ENCODE measurements at places on chromosomes 6 and 20. TPM values are rescaled to one million over a fixed set of nuclear protein-coding genes. Genes with fewer than 3 reads are reported as not detected.

OR14J1 gene
- 0.11 TPM for polyA plus RNA-seq

TXLNB gene
- polyA plus RNA-seq, result 134 TPM

FGD2 gene
- 3.0 TPM for polyA plus RNA-seq

LSM14B gene
- polyA plus RNA-seq, result 66.8 TPM

LKAAEAR1 gene
- 0.21 TPM for polyA plus RNA-seq

MYLK4 gene
- polyA plus RNA-seq, result 20.3 TPM

- DNase-seq, result peak; percentile 61
Measured at GRCh38 chr20:58584881-58585752, 66.0 kb upstream of the STX16 start.

DNA sequence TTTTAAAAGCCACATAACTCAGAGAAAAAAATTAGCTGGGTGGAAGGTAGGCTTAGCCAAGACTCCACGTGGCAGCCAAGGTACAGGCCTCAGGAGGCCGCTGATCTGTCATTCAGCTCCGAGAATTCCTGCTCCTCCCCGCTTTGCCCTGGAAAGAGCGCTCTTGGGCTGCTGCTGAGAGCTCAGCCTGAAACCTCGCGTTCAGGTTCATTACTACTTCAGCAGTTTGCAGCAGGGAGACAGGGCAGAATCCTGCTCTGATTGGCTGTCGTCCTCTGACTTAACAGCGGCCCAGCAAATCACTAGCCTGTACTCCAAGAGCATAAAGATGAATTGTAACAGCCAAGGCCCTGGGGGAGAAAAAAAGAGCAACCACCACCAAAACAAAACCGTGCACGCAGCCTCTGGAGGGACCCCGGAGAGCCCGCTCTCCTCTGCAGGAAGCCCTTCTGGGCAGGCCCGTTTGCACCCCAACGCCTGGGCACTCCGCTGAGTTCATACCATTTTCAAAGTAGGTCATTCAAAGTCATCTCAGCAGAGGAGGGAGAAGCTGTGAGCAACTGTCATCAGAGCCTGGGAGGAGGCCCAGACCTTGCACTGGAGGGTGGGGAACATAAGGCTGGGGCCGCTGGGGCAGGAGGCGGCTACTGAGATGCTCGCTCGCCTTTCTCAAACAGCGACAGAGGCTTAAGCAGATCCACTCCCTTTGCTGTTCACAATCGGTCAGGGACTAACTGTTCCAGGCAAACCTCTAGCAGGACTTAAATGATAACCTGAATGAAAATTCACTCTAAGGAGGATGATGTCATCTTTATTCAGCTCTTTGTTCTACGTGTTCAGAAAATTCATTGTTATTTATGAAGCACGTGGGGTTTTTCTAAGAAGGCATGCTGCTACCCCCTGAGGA is 42.3 kb upstream of the ATXN1 start:
- peak; percentile 88 for DNase-seq

DNA sequence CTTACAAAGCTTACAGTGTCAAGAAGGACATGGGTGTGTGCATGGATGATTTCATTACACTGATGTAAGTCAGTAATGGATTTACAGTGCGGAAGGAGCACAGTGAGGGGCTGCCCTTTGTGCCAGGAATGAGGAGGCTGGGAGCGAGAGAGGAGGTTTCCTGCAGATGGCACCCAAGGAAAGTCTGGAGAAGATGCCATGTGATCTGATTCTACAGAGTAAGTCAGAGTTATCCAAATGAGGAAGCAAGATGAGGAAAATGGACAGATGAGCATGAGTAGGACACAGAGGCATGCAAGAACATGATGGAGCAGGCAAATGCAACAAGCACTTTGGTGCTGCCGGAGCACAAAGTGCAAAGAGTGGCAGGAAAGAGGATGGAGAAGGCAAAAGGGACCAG is 29.7 kb downstream of the MAP7 start:
- DNase-seq, result no peak

DNA sequence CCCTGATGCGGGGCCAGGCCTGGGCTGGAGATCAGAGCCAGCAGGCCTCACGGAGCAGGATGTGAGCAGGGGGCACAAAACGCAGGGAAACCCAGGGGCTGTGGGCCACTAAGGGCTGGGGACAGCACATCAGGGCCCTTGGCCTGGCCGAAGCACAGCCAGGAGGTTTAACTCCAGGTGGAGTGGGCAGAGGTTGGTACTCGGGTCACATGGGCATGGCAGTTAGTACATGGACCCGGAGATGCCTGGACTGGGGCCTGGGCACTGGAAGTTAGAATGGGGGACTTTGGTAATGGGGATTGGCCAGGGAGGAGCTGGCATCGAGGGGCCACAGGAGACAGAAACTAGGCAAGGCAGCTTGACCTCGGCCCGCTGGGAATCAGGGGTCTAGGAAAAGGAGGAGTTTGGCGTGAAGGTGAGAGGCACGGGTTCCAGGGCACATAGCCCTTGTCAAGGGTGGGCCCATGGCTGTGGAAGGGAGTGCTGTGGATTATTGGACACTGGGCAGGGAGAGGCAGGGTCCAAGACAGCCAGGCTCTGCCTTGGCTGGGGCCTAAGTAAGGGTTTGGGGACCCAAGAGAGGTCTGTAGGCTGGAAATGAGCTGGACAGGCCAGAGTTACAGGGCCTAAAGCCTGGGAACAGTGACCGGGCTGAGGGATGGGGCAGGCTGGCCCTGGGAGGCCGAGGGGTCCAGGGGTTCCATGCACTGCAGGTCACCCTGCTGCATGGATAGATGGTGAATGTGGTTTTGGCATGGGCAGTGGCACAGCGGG is 41.6 kb upstream of the CD93 start:
- no peak for DNase-seq

GRCh38 chr6:140809694-140810101 is 1323.0 kb upstream of the GJE1 start:
- DNase-seq, result no peak

GRCh38 chr6:2626401-2626800 is 124.3 kb downstream of the MYLK4 start:
- DNase-seq, result no peak

DNA sequence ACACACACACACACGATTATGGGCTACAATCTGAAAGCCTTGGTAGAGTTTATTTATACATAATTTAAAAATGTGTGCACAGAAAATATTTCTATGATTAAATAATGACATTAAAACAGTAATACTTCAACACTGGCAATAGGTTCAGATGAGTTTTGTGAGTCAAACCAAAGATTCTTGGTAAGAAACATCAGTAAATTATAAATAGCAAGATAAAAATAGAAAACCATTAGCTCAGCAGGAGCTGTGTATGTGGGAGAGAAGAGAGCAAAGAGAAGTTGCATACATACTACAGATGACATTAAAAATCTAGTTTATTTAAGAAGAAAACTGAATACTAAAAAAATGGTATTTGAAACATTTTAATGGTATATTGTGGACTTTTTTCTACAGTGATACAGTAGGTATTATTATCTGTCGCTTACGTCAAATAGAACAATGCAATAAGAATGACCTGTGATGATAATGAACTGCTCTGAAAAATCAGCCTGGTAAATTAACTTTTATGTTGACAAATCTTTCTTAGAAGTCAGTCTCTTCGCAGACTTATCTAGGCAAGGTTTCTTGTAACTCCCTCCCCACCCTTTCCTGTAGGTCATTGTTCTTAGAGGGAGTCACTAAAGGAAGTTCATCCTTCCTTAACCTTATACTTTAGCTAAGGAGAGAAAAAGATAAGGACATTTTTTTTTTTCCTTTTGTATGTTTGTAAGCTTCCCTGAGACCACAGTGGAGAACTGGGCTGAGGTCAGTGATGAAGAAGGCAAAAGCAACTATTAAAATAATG is 149.3 kb downstream of the GJA1 start:
- no peak for DNase-seq

DNA sequence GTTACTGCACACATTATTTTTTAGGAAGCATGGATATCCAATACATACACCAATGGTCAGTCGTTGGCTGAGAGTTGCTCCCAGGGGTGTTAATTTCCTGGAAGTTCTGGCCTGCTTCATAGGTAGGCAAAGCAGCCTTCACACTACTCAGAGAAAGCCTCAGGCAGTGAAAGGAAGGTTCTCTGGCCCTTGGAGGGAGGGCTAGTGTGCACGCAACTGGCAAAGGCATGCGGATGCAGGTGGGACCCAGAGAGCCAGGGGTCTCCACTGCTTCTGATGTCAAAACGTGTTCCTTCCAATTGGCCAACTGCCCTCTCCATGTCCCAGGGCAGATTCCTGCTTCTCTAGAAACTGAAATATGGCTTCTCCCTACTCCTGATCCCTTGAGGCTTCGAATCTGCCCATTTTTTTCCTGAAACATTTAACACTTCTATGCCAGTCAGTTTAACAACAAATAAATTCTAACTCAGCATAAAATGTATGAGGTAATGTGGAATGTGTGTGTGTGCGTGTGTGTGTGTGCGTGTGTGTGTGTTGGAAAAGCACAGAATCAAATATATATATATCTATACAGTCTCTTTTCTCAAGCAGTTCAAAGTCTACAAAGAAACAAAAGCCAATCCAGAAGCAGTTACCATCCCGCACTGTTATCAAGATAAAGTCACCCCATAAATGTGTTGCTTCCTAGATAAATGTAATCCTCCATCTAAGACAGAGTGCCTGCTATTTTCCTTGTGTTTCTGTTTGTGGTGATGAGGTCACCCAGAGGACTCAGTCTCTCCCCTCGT is 94.0 kb upstream of the HIVEP1 start:
- DNase-seq, result peak; percentile 56

DNA sequence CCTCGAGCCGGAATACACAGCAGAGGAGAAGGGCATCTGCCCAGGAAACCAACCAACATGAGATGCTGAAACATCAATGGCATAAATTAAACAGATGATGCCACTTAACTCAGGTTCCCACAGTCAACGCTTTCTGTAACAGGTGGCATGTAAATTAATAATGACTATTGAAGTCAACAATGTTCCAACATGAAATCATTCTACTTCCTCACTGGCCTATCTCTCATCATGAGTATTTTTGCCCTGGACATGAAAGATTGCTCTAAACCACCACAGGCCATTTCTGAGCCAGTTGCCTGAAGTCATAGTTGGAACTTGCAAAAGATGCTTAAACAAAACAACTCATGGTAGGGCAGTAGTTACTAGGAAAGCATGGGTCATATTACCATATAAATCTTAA is 397.9 kb upstream of the JARID2 start:
- DNase-seq, result no peak

DNA sequence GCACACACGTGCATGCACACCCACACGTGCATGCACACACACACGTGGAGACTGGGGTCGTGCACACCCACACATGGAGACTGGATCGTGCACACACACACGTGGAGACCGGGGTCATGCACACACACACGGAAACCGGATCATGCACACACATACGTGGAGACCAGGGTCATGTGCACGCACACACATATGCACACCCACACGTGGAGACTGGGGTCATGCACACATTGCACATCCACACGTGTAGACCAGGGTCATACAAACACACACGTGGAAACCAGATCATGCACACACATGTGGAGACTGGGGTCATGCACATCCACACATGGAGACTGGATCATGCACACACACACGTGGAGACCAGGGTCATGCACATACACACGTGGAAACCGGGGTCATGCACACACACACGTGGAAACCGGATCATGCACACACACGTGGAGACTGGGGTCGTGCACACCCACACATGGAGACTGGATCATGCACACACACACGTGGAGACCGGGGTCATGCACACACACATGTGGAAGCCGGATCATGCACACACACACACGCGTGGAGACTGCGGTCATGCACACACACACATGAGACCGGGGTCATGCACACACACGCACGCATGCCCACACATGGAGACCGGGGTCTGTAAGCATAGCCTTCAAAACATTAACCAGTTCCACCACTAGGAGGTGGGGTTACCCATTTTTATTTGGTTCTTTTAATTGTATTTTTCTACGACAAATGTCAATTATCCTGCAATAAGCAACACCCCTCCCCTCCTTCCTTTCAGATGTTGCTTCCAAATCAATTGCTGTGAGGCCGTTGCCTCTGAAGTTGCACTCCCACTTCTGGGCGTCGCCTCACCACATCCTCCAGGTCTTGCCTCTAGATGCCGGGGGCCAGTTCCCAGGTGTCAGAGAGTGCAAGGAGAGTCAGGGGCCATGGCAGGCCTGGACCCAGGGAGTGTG is 95.8 kb downstream of the TMEM242 start:
- no peak for DNase-seq

DNA sequence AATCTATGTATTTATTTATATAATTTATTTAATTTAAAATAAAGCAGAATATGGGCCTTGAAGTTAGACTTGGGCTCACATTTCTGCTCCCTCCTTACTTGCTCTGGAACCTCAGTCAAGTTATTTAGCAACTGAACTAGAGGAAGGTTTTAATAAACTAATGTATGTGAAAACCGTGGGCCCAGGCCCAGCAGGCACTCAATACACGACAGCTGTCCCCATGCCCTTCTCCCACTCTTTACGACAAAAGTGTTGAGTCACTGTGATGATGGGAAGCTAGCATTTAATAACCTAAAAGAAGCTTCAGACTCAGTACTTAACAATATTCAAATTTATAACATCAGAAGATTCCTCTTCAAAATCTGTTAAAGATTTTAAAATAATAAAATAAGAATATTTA is 46.7 kb downstream of the SERAC1 start:
- DNase-seq, result no peak

GRCh38 chr6:116531675-116532570 is 13.6 kb downstream of the TRAPPC3L start:
- peak; percentile 67 for DNase-seq

DNA sequence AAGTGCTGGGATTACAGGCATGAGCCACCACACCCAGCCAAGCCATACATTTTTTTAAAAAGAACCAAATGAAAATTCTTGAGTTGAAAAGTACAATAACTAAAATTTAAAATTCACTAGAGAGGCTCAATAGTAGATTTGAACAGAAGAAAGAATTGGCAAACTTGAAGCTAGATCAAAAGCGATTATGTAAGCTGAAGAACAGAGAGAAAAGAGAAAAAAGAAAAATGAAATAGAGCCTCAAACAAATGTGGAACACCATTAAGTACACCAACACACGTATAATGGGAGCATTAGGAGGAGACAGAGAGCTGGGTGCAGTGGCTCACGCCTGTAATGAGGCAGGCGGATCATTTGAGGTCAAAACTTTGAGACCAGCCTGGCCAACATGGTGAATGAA is 31.0 kb downstream of the ERGIC3 start:
- DNase-seq, result no peak

GRCh38 chr6:85660181-85660611 is 17.5 kb upstream of the SYNCRIP start:
- DNase-seq, result no peak

DNA sequence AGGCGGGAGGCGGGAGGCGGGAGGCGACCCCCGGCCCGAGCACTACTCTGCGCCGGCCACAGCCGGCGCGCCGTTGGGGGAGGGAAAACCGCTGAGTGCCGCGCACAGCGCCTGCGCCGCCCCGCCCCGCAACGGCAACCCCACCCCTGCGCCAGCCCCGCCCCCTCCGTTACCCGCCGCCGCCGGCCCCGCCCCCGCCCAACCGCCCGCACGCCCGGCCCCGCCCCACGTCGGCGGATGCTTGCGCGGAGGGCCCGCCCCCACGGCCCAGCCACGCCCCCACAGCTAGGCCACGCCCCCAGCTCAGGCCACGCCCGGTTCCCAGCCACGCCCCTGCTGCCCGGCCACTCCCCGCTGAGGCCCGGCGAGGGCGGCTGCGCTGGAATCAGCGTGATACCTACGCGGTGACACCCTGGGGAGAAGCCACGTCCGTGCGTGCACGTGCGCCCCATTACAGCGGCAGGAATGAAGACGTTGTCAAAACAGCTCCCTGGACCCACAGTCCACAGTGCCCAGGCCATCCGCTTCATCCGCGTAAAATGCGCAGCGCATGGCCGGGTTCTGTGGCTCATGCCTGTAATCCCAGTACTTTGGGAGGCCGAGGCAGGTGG is at the start of gene TCFL5:
Gene TCFL5 (minus strand): TSS at position 97 of the 611 bp plus-strand sequence. CDS start 152 bp downstream, outside the sequence.
- DNase-seq, result peak; percentile 76
